SW480 (cell line): ENCODE measurements at places on chromosomes 3 and 15.

- DNase-seq: no peak
Measured at GRCh38 chr3:153210146-153210545, 48.1 kb downstream of the RAP2B start.

- DNase-seq: no peak
Measured at GRCh38 chr15:45891766-45892165, 256.9 kb downstream of the SQOR start.

- no peak for DNase-seq
Measured at GRCh38 chr3:18443665-18444594, 18.8 kb upstream of the SATB1 start.

DNA sequence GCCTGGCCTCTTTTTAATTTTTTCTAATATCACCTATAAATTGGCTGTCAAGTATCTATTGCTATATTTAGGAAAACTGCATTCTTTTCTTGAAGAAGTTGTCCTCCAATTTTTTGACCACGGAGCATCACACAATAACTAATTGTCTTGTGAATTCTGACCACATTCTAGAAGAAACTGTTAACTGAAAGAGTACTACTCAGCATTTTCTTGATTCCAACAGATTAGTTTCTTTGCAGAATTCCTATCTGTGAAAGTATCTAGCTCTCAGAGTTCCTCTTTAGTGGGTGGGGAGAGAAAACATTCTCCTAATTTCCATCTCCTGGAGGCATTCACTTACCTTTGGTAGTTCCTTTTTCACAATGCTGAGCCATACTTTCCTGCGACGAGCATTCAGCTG lies 31.1 kb downstream of the INO80 start:
- no peak for DNase-seq

GRCh38 chr15:73866881-73867410 lies 6.4 kb upstream of the TBC1D21 start:
- no peak for DNase-seq

DNA sequence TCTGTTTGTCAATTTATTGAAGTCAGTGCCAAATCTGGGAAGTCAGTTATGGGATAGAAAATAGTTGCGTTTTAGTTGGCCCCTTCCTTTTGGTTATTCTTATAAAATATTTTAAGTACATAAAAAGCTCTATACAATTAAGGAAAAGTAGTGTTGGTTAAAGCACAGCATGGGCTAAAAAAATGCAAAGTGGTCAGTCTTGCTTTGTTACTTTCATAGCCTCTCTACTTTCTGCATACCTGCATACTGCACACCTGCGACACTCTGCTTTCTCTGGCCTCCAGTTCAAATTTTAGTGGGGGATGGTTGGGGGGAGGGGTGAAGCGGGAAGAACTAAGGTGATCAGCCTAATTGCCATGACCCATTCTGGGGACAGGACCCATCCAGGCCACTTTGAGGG lies 21.8 kb upstream of the SHC4 start:
- no peak for DNase-seq

DNA sequence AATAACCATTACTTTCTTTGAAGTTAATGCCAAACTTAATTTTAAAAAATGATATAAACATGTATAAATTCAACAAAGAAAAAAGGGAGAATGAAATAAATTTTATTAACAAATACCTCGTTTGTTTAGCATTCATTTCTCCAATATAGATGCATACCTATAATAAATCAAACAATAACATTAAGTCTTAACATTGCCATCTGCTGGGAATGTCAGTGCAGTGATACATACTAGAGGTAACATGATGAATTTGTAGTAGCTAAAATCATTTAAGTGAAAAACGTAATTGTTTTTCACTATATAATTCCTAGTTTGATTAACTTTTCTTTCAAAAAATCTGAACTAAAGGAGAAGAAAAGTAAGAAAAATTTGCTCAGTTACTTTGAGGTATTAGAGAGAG lies 340.2 kb upstream of the CBLB start:
- no peak for DNase-seq

GRCh38 chr3:193241716-193242115 lies 694 bp downstream of the PLAAT1 start:
- DNase-seq: no peak

- DNase-seq: no peak
Measured at GRCh38 chr15:32840507-32841245, 122.9 kb downstream of the GREM1 start.

DNA sequence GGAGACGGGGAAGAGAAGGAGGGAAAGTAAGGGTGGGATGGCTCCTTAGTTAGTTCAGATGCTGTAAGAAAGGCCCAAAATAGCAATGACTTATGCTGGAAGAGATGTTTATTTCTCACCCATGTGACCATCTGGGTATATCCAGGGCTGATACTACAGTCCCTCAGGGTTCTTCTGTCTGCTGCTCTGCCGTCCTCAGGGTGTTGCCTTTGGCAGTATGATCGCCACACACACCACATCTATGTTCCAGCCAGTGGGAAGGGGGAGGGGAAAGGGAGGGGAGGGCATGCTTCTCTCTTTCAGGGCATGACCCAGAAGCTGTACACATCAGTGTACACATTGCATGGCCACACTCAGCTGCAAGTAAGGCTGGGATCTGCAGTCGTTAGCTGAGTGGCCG lies 10.2 kb downstream of the CD276 start:
- DNase-seq: no peak
